Fibroblast of the conjunctiva (primary cell): ENCODE measurements at places on chromosomes 4 and X.

DNA sequence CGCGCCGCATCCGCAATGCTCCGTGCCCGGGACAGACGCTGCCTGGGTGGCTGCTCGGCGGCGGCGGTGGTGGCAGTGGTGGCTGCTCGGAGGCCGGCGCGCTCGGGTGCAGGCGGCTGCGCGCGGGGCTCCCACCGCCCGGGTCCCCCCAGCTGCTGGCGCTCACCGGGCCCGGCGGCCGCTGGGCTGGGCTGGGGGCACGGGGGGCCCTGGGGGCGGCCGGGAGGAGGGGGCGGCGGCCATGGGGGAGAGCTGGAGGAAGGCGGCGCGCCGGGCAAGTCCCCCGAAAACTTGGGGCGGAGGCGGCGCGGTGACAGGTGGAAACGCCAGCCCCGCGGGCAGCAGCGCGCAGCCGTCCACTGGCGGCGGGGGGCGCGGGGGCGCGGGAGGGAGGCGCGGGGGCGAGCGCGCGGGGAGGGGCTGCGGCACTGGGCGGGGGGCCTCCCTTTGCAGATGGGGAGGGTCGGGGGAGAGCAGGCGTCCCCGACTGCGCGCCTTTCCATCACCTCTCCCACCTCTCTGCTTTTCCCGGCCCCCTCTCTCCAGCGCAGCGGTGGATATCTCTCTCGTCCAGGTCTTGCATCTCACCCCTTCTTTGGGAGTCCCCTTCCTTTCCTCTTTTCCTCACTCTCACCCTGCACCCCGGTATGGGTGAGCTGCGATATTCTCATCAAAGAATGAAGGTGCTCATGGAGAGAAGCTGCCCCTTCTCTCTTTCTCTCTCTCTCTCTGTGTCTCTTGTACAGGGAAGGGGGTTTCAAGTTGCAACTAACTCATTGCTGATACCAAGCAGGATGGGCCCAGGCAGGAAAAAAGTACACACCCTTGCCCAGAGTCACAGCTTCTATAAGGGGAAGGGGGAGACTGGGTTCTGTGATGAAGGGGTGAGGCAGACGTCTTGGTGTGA lies 83.7 kb upstream of the DHRSX start:
- DNase-seq: no peak

DNA sequence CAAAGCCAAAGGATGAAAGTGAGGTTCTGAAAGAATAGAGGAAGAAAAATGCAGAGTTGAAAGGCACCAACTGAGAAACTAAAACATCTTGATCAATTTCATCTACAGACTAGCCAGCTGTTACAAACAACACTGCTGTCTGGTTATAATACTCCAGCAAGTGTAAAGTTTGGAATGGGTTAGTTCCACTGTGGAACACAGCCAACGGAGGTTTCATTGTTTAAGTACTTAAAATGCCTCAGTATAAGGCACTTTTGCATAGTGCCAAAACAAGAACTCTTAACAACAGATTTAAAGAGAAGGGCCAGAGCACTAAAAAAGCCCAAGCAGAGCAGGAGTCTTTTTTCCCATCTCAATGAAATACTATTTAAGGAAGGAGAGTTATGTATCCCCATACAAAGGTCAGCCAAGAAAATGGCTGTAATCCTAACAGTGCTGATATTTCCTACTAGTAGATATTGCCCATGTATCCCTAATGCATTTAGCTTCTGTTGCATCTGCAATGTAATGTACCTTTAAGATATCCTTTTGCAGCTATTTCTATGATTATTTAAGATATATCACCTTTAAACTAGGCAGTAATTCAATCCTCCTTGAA lies 16.5 kb downstream of the ACSL4 start:
- DNase-seq: no peak

- no peak for DNase-seq
Measured at GRCh38 chrX:19807414-19807813, 80.0 kb downstream of the SH3KBP1 start.

GRCh38 chr4:115973768-115974167 lies 860.3 kb upstream of the NDST4 start:
- no peak for DNase-seq

- no peak for DNase-seq
Measured at GRCh38 chrX:54922547-54922946, 1.9 kb downstream of the TRO start.

DNA sequence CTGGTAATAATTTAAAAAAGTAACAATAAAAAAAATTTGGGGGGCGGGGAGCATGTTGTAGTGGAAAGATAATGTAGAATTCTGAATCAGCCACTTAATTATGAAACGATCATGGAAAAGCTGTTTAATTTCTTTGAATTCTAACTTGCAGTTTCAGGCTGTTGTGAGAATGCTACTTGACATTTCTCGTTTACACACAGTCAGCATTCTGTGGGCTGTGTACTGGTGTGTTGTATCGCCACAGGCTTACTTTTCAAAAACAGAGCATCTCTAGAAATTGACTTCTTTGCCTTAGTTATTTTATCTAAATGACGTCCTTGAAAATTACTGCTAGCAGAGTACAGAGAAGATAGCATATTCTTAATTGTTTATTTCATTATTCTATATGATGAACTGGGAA lies 350.4 kb downstream of the FSTL5 start:
- no peak for DNase-seq

DNA sequence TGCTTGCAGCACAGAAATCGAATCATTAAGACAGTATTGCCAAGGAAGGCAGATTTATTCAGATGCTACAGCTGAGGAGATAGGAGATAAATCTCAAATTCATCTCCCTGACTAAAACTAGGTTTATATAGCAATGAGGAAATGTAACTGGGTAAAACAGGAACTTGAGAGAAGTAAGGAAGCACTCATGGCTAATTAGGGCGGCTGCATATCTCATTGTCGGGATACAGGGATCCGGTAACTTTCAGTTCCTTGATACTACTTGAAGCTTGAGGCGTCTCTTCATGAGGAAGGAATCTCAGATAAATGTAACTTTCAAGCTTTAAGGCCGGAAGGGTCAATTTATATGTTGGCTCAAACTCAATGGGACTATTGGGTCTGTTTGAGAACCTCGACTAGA lies 129.2 kb upstream of the WDR1 start:
- DNase-seq: no peak

- no peak for DNase-seq
Measured at GRCh38 chr4:44722001-44722400, 4.4 kb downstream of the GNPDA2 start.

- DNase-seq: no peak
Measured at GRCh38 chr4:187157380-187157958, 433.8 kb upstream of the FAT1 start.

DNA sequence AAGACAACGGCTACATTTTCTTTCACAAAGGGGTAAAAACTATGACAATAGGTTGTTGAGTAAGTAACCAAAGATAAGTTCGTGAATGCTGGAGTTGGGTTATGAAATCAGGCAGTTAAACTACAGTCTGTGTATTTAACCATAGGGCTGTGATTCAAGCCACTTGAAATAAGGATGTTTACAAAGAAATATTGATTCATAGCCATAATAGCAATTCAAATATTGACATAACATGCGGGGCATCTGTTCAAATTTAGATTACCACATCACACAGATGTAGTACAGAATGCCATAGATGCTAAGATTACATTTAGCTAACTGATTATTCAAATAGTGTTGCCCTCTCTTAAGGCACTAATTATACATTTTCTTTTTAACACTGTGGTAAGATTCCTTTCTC lies 364.1 kb downstream of the FSTL5 start:
- no peak for DNase-seq

DNA sequence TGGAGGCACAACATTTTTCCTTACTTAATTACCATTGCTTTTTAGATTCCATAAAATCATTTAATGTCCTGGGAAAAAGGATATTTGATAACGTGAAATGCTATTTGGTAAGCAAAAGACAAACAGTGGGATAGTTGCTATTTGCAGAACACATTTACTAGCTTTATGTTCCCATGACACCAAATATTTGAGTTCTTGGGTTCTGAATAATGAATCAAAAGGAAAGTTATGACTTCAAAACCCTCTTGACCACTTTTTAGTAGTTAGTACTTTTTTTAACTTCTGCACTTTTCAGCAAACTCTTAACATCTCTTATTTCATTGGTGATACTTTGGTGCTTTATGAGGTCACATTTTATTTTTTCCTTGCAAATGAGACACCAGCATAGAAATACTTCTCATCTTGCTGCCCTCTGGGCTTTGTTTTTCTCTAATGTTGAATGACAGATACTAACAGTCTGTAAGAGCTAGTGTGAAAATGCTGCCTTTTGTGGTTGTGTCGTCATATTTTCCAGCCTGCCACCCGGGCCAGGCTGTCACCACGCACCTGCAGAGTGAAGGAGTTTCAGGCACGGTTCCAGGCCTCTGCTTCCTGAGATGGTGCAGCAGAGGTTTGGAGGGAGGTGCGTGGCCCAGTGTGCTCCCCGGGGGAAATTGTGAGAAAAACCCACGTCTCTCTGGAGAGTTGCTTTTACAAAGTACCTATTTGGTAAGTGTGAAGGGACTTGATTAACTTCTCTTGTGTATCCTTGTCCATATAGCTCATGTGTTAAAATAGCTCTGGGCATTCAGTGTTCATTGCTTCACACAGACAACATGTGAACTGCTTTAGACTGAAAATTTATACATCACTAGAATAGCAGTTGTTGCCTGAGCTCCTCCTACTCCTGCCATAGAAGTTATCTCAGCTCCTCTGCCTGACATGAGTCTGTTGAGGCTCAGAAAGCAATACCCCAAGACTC lies 34.7 kb downstream of the MSL3 start:
- DNase-seq: no peak

DNA sequence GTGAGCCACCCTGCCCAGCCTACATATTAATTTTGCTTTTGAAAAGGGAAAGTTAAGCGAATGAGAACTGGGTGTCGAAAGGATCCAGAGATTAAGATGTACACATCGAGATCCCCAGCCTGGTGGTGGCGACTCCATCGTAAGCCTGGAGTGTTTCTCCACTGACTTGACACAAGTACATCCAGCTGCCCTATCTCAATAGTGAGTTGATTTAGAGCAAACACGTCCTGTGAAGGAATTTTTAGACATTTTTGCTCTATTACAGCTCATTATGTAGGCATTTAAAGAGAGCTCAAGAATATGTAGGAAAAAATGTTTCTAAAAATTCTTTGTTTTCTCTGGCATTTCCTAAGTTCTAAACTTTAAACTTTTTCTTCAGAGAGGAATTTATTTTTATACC lies 11.7 kb upstream of the CLDN34 start:
- no peak for DNase-seq

DNA sequence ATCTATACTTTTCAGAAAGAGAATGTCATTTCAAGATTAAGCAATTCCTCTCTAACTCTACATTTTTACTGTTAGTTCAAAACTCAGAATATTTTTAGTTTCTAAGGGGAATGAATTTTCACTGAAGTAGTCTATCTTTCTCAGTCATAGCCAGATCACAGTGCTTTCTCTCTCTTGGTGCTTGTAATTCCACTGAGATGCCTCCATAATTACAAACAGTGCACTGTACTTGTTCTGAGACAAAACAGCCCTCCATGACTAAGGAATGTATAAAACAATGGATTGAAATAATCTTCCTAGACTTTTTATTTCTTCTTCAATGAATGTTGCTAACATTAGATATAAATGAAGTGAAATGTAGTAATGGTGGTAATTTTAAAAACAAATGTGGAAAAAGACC lies 603.2 kb upstream of the FAM241A start:
- no peak for DNase-seq

- DNase-seq: peak; percentile 4
Measured at GRCh38 chr4:61500883-61501282, 300.8 kb downstream of the ADGRL3 start.

- DNase-seq: no peak
Measured at GRCh38 chr4:182575225-182575624, 332.0 kb downstream of the TENM3 start.

DNA sequence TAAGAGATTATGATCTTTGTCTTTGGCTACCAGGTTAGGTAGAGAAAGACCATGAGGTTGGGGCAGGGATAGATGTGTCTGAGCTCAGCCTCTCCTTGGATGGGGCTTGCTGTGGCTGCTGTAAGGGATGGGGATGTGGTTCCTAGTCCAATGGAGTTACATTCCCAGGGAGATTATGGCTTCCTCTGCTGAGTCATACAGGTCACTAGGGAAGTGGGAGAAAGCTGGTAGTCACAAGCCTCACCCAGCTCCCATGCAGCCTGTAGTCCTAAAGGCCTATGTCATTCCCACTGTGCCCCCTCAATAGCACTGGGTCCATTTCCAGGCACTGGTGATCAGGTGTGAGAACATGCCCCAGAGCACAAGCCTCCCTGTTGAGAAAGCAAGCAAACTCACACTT lies 70.6 kb upstream of the CENPE start:
- no peak for DNase-seq

GRCh38 chr4:181822005-181822375 lies 421.2 kb upstream of the TENM3 start:
- no peak for DNase-seq

DNA sequence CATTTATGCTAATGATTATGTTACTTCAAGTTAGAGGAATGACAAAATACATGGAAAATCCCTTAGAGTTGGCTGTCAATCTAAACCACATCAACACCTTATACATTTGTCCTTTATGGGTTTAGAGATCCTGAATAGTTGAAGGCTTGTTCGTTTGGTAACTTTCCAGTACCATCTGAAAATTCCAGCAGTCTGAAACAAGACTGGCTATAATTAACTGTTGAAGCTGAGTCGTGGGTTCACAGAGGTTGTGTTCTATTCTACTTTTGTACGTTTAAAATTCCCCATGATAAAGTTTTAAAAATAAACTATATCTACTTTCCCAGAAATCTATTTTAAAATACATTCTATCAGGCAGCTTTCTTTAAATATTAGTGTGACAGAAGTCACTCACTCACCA lies 73.0 kb downstream of the USP46 start:
- no peak for DNase-seq

- no peak for DNase-seq
Measured at GRCh38 chrX:117196481-117196880, 733.7 kb upstream of the CT83 start.

- no peak for DNase-seq
Measured at GRCh38 chr4:34935739-34936138, 1308.6 kb downstream of the ARAP2 start.

GRCh38 chrX:100931218-100931924 lies 2.7 kb upstream of the XKRX start:
- DNase-seq: no peak

- DNase-seq: no peak
Measured at GRCh38 chr4:83112231-83112630, 2.3 kb downstream of the PLAC8 start.

GRCh38 chrX:135557344-135557743 lies 36.9 kb downstream of the INTS6L start:
- no peak for DNase-seq

GRCh38 chr4:41658163-41658562 lies 90.4 kb downstream of the PHOX2B start:
- DNase-seq: no peak

GRCh38 chr4:26397086-26397485 lies 76.3 kb downstream of the RBPJ start:
- DNase-seq: no peak

GRCh38 chrX:132652871-132653270 lies 164.0 kb upstream of the MBNL3 start:
- DNase-seq: no peak

GRCh38 chr4:86547140-86547539 lies 47.0 kb upstream of the PTPN13 start:
- no peak for DNase-seq

GRCh38 chr4:151031831-151032605 lies 16.9 kb upstream of the LRBA start:
- DNase-seq: no peak

- no peak for DNase-seq
Measured at GRCh38 chrX:32280489-32280888, 930.9 kb downstream of the DMD start.

GRCh38 chrX:132219343-132219768 lies at the start of gene RAP2C:
Gene RAP2C, minus strand, starts transcription at chrX:132219447. Its CDS starts 2,179 bp downstream, at chrX:132217268.
- DNase-seq: peak; percentile 59

- no peak for DNase-seq
Measured at GRCh38 chr4:144360146-144360793, 219.8 kb upstream of the GYPA start.
